A549 treated with CORT108297 at 1 μM for 4 hours (cell line): ENCODE measurements at places on chromosomes 2 and 18. TPM values are rescaled to one million over a fixed set of nuclear protein-coding genes. Genes with fewer than 3 reads are reported as not detected.

RAD51AP2 gene
- not detected in 5 replicates for total RNA-seq

TTN gene
- total RNA-seq = under 0.01 to 0.05 TPM (median under 0.01 TPM) in 5 replicates

POMC gene
- not detected in 5 replicates for total RNA-seq

TLX2 gene
- 0.16 to 0.44 TPM (median 0.27 TPM) in 5 replicates for total RNA-seq

SERPINB2 gene
- total RNA-seq = 0.03 to 0.09 TPM (median 0.05 TPM) in 3 of 5 replicates, not detected in the others

SLC4A5 gene
- 0.24 to 0.63 TPM (median 0.42 TPM) in 5 replicates for total RNA-seq

MATN3 gene
- 9.1 to 16.9 TPM (median 14.0 TPM) in 5 replicates for total RNA-seq

CD8B gene
- total RNA-seq = not detected in 5 replicates

UGT1A1 gene
- total RNA-seq = 0.58 to 1.6 TPM (median 0.94 TPM) in 5 replicates

TSPYL6 gene
- total RNA-seq = not detected in 5 replicates

C2orf81 gene
- total RNA-seq = 2.5 to 4.0 TPM (median 3.3 TPM) in 5 replicates

LRRC30 gene
- total RNA-seq = not detected in 5 replicates

SCN9A gene
- total RNA-seq = 2.8 to 5.6 TPM (median 4.5 TPM) in 5 replicates

DOK6 gene
- total RNA-seq = not detected in 5 replicates

RGPD4 gene
- 0.03 to 0.10 TPM (median 0.07 TPM) in 5 replicates for total RNA-seq

NOL4 gene
- total RNA-seq = not detected in 5 replicates

GBX2 gene
- total RNA-seq = 2.1 to 3.1 TPM (median 2.9 TPM) in 5 replicates

NDC80 gene
- 10.7 to 17.3 TPM (median 12.9 TPM) in 5 replicates for total RNA-seq

ERFE gene
- total RNA-seq = 5.1 to 10.4 TPM (median 7.6 TPM) in 5 replicates

ASB18 gene
- not detected in 5 replicates for total RNA-seq

HPCAL1 gene
- total RNA-seq = 107 to 158 TPM (median 152 TPM) in 5 replicates

SCN7A gene
- total RNA-seq = 0.01 TPM in 1 of 5 replicates, not detected in the others

MC4R gene
- total RNA-seq = not detected in 5 replicates

KIF5C gene
- 0.27 to 0.43 TPM (median 0.31 TPM) in 5 replicates for total RNA-seq

AMER3 gene
- total RNA-seq = not detected in 5 replicates

ACSL3 gene
- total RNA-seq = 83.0 to 147 TPM (median 101 TPM) in 5 replicates

SULT1C2 gene
- total RNA-seq = 0.38 to 0.72 TPM (median 0.49 TPM) in 5 replicates
